ENCODE measurements at places on chromosomes 5 and 9.

DNA sequence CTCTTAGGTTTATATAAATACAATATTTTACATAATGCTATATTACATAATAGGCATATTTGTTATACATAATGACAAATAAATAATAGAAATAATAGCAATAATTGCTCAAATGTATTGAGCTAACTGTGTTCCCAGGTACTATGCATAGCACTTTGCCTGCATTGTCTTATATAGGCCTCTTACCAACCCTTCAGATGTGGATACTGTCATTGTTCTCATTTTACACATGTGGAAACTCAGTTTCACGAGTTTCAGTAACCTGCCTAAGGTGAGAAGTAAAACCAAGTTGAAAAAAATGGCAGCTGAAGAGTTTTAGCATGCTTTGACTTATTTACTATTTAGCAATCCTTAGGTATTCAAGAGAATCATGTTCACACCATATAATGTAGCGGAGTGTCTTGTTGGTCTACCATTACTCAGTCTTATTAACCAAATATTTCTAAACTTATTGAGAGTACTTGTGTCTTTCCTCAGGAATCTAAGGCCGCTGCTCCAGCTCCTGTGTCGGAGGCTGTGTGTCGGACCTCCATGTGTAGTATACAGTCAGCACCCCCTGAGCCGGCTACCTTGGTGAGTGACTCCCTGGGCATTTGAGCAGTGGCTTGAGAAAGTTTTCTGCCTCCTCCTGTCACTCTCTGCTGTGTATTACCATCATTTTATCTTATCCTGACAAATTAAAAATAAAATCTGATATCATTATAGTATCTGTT is 57.5 kb downstream of the ERAP1 start:
- no peak for DNase-seq

DNA sequence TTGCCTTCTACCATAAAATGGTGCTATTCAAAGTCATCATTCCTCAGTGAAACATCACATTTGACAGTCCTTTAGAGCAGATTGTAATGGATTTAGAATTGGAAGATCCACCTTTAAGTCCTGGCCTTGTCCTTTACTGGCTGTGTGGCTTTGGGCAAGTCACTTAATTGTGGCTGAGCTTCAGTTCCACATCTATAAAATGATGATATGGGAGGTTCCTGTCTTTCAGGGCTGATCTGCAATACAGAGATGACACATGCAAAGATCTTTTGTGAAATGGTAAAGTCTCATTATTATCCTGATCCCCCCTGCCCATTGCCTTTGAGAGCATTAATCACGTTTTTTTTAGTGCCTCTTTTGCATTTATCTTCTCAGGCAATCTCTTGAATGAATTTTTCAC is 58.2 kb downstream of the ZFAND5 start:
- no peak for DNase-seq

DNA sequence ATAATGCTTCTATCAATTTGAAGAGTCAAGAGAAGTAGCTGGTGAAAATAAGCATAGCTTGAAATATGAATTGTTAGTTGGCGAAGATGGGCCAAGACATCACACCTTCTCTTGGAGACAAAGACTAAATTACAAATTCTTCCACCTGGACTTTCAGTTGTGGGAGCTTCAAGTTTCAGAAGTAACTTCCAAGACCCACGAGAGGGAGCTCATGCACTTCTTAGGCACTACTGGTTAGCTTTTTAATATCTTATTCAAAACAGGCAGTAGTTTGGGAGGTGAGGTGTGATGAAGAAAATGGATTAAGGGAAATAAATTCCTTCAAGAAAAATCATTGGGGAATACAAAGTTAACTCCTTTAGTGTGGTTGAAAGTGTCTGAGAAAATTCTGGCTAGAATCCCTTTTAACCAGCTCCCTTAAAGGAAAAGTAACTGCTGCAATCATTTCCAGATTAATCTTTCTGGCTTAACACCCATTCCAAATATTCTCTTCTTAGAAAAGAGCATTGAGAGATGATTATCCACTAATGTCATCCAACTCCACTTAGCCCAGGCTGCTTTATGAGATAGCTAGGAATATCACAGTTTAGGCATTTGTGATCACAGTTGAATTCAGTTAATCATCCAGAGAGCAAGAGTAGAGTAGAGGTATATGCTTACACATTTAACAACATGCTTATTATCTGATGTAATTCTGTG is 139.5 kb upstream of the DMRTA1 start:
- no peak for DNase-seq

- DNase-seq, result no peak
Observed at GRCh38 chr5:71522151-71522550, 65.0 kb upstream of the MCCC2 start.

DNA sequence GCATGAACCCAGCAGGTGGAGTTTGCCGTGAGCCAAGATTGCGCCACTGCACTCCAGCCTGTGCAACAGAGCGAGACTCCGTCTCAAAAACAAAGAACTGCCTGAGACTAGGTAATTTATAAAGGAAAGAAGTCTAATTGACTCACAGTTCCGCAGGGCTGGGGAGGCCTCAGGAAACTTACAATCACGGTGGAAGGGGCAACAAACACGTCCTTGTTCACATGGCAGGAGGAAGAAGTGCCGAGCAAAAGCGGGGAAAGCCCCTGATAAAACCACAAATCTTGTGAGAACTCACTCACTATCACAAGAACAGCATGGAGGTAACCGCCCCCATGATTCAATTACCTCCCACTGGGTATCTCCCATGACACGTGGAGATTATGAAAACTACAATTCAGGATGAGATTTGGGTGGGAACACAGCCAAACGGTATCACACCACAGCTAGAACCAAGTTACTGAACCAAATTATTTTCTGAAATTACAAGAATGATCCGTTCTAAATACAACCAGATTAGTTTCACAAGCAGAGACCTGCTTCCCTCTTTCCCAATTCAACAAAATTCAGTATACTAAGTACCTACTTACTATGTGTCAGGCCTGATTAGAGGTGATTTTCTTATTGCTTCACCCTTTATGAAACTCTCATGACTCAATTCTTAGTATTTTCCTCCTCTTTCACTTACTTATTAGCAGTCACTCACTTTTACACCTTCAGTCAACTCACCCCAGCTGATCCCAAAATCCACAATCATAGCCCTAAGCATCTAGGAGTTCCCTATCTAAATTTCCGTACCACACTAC is 8.4 kb downstream of the UBTD2 start:
- DNase-seq, result no peak

DNA sequence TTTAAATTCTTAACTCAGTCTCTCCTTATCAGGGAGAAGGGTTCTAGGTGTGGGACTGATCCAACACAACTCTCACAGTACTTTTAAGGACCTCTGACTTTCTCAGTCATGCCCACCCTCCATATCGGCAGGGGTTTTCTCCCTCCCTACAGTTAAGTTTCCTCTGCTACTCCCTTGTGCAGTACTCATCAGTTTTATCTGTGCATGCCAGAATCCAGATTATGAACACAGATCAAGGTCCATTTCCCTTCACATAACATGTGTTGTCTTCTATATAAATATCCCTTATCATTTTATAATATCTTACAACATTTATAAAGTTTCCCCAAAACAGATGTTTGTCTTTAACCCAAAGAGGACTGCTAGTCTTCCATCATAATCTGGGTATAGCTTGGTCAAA is 986.5 kb upstream of the ARRDC3 start:
- DNase-seq, result no peak

- no peak for DNase-seq
Observed at GRCh38 chr5:91206734-91207133, 176.4 kb downstream of the ARRDC3 start.

DNA sequence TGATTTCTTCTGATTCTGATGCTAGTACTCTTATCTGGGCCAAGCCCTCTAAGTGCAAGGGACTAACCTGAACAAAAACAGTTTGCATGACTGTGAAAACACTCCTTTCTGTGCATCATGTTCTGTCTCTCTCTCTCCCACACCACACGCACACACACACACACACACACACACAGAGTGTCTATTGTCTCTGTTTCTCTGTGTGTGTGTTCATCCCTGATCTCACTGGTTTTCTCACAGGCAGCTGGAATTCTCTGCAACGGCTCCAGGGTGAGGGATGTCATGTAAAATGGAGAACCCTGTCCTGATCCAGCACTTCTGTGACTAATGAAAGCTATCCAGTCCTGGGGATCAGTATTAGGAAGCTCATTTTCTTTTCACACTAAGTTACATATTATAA is 453.1 kb upstream of the RGMB start:
- DNase-seq, result no peak

DNA sequence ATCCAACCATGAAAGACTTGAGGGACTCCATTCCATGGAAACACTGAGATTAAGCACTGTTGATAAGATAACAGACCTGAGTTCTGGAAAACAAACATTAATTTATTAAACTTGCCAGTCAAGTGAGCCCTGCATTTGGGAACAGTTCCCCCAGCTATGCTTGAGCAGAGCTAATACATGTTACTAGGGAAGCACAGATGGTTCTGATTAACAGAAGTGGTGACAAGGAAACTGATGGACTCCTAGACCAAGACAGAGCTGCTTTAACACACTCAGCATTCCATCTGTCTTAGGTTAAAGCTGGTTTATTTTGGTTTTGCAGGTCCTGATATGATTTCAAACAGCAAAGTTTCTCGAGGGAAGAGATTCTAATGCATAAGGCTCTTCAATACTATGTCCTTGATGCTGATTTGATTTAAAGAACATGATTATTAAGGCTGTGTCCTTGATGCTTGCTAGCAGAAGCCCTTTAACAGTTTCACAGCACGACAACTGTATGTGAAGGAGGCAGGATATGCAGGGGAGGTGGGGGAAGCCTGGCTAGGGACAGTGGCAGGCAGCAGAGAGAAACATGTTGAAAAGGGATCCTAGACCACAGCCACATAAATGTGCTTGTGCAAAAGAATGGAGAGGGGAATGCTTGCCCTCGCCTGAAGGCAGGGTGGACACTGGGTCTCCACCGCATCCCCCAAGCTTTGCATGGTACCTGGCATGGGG is 66.2 kb downstream of the ACTBL2 start:
- no peak for DNase-seq

DNA sequence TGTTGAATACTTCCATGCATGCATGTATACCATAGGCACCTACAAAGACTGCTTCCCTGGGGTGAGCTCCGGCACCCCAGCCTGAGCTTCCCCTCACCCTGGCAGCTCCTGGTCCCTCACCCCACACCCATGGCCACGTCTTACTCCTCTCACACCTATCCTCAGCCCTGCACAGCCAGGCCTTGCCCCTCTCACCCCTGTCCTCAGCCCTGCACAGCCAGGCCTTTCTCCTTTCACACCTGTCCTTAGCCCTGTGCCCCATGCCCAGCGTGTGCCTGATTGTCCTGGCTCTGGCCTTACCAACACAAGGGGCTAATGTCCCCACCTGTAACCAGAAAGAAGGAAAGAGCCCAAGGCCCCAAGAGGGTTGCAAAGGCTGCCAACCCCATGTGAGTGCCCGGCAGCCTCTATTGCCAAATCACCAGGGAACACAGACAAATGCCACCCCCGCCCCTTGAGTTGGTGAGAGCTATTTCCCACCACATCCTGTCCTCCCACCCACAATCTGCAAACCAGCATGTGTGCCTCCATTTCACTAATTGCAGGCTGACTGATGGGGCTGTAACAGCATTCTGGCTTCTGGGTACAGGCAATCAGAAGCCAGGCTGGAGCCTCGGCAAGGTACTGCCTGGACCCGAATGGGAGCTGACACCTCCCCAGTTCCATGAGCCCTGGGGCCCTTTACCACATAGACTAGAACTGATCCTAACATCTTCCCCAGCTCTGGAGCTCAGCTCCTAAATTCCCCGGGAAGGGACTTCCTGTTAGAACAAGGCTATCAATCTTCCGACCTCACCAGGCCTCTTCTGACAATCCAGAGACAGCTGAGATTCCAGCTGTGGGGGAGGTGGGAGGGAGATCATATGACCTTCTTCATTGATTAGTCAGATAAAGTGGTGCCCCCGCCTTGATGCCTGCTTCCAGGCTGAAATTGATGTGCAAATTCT is 78.2 kb downstream of the FAM114A2 start:
- no peak for DNase-seq

DNA sequence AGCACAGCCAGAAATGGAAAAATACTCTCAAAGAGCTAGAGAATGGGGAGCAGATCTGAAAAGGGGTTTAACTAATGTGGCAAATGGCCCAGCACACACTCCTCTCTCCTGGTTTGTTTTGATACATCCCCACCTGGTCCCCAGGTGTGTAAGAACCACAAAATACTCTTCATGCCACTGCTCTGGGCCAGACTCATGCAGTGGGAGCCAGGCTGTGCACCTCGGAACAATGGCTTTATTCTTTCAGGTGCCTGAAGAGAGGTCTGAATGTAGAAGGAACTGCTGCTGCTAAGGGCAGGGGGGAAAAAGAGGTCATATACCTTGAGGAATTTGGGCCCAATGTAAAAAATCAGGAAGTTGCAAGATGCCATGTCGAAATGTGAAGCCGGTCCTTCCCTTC is 123.9 kb upstream of the ADAMTSL1 start:
- DNase-seq, result no peak

DNA sequence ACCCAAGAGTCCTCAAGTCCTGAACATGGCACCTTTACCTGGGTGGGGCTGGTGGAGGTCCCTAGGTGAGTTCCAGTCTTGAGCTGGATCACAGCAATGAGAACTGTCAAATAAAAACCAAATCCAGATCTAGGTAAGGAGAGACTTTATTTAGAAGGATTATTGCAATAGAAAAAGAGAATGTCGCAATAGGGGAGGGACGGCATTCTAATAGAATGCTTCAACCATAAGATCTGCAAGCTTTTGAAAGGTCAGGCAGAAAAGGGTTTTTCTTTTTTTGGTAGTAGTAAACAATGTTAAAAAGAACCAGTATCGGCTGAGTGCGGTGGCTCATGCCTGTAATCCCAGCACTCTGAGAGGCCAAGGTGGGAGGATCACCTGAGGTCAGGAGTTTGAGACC is 5.2 kb upstream of the GCNT1 start:
- DNase-seq, result no peak
